ENCODE measurements at places on chromosomes 6 and 20. TPM values are rescaled to one million over a fixed set of nuclear protein-coding genes. Genes with fewer than 3 reads are reported as not detected.

VSX1 gene
- not detected for total RNA-seq

EFCAB8 gene
- 0.71 TPM for total RNA-seq

OR12D3 gene
- total RNA-seq, result not detected

GPR6 gene
- not detected for total RNA-seq

FERMT1 gene
- 0.56 TPM for total RNA-seq

CAP2 gene
- total RNA-seq, result not detected

SLC17A1 gene
- total RNA-seq, result not detected

PRKN gene
- total RNA-seq, result 3.5 TPM

GNMT gene
- total RNA-seq, result 2.3 TPM

HSPA1L gene
- 1.2 TPM for total RNA-seq

GSTA3 gene
- total RNA-seq, result not detected

STX11 gene
- 26.4 TPM for total RNA-seq

IL17A gene
- not detected for total RNA-seq

TRDN gene
- not detected for total RNA-seq

C6orf15 gene
- total RNA-seq, result not detected

ELOVL2 gene
- total RNA-seq, result not detected

GDAP1L1 gene
- not detected for total RNA-seq

OPN5 gene
- not detected for total RNA-seq

DIDO1 gene
- 89.1 TPM for total RNA-seq

HEY2 gene
- total RNA-seq, result not detected

RAET1G gene
- total RNA-seq, result not detected

KIF6 gene
- not detected for total RNA-seq

RIMS1 gene
- not detected for total RNA-seq

FAM162B gene
- total RNA-seq, result not detected

MROH8 gene
- 5.9 TPM for total RNA-seq

HSPA12B gene
- total RNA-seq, result not detected

TTBK1 gene
- 0.02 TPM for total RNA-seq

SLC32A1 gene
- total RNA-seq, result not detected

IP6K3 gene
- not detected for total RNA-seq

RFX6 gene
- total RNA-seq, result not detected

FBXO9 gene
- total RNA-seq, result 62.1 TPM

DNAAF9 gene
- 3.7 TPM for total RNA-seq

RCAN2 gene
- total RNA-seq, result not detected

CDH4 gene
- total RNA-seq, result not detected

SLC22A7 gene
- not detected for total RNA-seq

FGD2 gene
- total RNA-seq, result 435 TPM

HBS1L gene
- total RNA-seq, result 60.2 TPM

LY6G6F gene
- not detected for total RNA-seq

CAGE1 gene
- 0.07 TPM for total RNA-seq

DACT2 gene
- total RNA-seq, result not detected

SLC26A8 gene
- total RNA-seq, result not detected

SLC17A2 gene
- not detected for total RNA-seq

WFDC6 gene
- not detected for total RNA-seq

PRSS16 gene
- 0.73 TPM for total RNA-seq

TGM2 gene
- total RNA-seq, result 20.8 TPM

TREML1 gene
- total RNA-seq, result not detected

OR2H2 gene
- total RNA-seq, result not detected

CBLN4 gene
- not detected for total RNA-seq

IFNGR1 gene
- total RNA-seq, result 65.6 TPM

FIG4 gene
- 19.8 TPM for total RNA-seq

SRMS gene
- not detected for total RNA-seq

GJA1 gene
- total RNA-seq, result not detected

NOX3 gene
- not detected for total RNA-seq

DDR1 gene
- 18.7 TPM for total RNA-seq

CPXM1 gene
- 9.8 TPM for total RNA-seq

TNNC2 gene
- total RNA-seq, result not detected

All from activated B cell treated with CpG ODN at 0.5 μM for 24 hours (primary cell).